NB4 (cell line): ENCODE measurements at places on chromosomes 1 and 21.

DNA sequence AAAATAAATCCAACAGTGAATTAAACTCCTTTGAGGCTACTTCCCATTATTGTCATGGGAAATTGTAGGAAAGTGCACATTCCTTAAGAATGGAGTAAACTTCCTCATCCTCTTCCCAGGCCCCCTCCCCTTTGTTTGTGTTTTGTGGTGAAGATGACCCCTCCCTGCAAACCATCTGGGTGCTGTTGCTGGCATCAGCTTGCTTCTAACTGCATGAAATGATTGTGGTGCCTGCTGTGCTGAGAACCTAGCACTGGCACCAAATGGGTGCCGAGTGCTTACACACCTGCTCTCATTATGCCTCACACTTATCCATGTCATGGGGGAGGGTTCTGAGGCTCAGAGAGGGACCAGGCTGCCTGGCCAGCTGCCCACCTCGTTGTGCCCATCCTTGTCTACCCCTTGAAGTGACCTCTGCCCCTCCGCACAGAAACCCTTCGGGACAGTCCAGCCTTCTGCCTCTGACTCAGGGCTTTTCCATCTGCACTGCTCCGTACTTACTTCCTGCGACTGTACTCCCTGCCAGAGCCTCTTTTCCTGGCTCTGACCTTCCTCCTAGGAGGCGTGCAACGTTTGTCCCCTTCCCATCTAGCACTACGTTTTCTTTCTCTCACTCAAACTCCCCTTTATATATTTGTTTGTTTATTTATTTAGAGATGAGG, 30.6 kb downstream of the CAPN2 start:
- no peak for DNase-seq

DNA sequence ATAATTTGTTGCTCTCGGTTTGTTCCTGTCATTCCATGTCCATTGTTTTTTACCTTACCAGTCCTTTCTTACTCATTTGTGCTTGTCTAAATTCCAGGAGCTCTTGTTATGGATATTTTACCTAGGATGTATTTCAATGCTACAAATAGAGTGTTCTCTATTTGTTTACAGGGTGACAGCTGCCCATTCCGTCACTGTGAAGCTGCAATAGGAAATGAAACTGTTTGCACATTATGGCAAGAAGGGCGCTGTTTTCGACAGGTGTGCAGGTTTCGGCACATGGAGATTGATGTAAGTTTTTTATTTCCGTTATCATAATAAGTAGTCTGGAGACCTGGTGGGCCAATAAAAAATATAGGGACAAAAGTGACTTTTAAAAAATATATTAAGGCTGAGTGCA, 23.0 kb downstream of the ZBED6 start:
- DNase-seq, result no peak

GRCh38 chr1:197850918-197851317, 51.5 kb upstream of the C1orf53 start:
- no peak for DNase-seq

DNA sequence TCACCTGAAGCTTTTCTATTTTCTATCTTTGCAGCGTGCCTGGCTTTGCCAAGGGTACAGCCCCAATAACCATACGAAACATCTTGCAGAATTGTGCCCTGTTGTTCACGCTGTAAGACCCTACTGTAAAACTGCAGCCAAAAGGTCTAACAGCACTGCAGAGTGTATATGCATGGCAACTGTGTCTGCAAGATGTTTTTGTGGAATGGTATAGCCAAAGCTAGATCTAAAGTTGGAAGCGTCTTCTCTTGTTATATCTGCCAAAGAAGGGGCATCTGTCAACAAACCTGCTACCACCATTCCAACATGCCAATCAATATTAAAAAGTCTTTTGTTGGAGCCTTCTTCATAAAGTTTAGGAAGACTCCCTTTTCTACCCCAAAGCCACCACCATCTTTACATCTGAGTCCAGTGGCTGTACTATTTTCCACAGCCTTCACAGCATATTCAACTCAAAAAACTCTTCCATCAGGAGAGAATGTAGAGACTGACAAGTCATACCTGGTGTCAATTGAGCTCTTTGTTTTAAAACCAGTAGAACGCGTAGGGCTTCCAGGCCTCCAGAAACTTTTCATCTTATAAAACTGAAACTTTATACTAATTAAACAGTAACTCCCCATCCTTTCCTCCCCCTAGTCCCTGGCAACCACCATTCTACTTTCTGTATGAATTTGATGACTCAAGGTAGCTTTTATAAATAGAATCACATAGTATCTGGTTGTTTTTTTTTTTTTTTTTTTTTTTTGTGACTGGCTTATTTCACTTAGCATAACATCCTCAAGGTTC, 40.0 kb downstream of the ZSCAN20 start:
- no peak for DNase-seq

GRCh38 chr1:244917073-244917670, 52.8 kb upstream of the HNRNPU start:
- DNase-seq, result no peak

- no peak for DNase-seq
These were observed 704.5 kb upstream of the ADGRL4 start for GRCh38 chr1:79711001-79711431.

- DNase-seq, result no peak
These were observed 645.2 kb downstream of the LMO4 start for GRCh38 chr1:87973896-87974295.

DNA sequence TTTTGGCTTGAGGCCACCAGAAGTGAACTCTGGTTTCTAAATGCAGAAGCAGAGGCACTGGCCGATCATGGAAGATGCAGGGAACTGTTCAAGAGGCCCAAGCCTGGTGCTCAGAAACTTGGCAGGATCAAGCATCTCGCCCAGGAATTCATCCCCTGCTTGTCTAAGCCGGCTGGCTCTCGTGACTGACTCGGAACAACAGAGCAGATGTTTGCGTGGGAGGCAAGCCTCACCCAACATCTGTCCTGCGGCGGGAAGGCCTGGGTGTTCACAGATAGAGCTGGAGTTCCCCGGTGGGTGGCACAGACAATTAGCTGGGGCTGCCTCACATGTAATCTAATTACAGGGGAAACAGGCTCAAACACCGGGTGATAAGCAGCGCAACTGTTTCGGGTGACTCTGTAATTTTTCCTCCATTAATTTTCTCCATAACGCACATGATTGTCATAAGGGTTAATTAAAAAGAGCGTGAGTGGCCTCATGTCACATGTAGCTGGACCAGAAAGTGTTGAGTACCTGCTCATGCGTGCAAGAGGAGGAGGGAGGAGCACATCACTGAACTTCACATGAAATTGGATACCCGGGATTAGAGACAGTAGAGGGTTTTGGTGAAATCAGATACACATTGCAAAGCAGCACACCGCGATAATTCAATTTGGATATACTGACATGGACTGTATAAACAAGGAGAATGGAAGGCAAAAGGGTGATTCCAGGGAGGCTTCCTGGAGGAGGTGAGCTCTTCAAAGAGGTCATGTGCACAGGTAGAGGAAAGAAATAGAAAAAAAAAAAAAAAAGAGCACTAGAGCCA, 180.0 kb downstream of the ETS2 start:
- peak; percentile 89 for DNase-seq

DNA sequence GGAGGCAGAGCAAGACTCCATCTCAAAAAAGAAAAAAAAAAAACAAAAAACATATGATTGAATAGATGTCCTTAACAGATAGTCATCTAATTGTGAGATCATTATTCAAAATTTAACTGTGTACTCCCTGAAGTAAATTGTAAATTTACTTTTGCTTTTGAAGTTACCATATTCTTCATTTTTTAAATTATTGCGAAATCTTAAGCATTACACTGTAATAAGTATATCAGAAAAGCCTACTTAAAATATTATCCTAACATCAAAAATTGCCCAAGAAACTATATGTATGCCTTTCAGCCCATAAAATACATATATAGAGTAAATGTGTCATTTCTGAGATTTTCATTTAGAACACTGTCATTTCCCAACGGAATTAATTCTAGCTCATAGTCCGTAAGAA, 91.9 kb downstream of the AK5 start:
- DNase-seq, result no peak

DNA sequence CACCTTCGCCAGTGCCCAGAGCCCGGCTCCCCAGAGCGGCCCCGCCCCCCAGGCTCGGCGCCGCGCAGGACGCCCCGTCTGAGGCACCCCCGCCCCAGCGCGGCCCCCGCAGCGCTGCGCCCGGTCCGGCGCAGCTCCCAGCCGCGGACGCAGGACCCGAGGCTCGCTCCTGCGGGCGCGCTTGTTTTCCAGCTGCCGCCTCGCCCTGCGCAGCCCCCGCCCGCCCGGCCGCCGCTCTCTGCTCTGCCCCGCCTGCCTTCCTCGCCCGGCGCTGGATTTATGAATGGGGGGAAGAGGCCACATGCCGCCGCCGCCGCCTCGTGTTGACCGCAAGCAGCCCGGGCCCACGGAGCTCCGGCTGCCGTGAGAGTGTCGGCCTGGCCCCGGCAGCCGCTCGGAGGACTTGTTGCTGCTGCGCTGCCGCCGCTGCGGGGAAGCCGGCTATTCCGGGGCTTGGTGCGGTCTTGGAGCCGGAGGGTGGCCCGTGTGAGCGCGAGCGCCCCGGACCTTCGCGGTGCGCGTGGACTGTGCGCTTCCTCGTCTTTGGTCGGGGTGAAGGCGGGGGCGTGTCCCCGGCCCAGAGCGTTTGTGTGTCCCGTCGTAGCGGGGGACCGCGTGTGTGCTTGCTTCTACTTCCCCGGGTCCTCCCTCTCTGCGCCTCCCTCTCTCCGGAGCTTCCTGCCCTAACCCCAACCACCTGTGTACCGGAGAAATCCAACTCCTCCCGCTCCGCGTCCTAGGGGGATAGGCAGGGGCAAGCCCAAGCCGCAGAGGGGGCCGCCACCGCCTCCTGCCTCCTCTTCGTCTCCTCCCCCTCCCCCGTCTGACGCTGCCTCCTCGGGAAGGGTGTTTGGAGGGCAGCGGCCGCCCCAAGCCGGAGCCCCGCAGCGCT, 736 bp downstream of the KCNC4 start:
- DNase-seq, result peak; percentile 72

- no peak for DNase-seq
These were observed 80.0 kb upstream of the BACH1 start for GRCh38 chr21:29218749-29219148.

DNA sequence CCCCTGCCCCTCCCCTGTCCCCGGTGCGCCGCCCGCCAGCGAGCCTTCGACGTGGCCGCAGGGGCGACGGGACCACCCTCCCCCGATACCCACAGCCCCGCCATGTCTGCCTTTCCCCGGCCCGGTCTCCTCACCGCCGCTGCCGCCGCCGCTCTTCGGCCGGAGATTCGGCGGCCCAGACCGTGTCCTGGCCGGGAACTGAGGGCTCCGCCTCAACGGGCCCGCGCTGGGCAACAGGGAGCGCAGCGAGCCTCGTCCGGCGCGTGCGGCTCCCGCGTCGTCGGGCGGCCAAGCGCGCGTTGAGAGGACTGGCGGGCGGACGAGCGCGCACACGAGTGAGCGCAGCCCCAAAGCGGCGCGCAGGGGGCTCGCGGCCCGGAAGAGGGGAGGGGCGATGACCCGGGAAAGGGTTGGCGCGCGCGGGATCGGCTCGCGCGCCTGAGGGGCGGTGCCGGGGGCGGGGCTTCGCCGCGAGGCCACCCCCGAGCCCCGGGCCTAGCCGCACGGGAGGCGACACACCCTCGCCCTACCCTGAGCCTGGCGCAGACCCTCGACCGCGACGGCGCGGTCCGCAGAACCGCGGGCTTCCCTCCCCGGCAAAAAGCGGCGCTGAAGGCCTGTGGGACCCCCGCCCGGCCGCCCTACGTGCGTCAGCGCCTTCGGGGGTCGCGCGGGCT, at the start of gene BTG3:
Gene BTG3, minus strand, starts transcription at position 337 of the 677 bp plus-strand sequence. CDS start 3,757 bp downstream, outside the sequence.
- peak; percentile 59 for DNase-seq

- peak; percentile 37 for DNase-seq
These were observed 9.2 kb downstream of the SLC2A1 start for GRCh38 chr1:42949312-42950115.

GRCh38 chr1:31782421-31783410, 18.6 kb upstream of the ADGRB2 start:
- DNase-seq, result no peak

DNA sequence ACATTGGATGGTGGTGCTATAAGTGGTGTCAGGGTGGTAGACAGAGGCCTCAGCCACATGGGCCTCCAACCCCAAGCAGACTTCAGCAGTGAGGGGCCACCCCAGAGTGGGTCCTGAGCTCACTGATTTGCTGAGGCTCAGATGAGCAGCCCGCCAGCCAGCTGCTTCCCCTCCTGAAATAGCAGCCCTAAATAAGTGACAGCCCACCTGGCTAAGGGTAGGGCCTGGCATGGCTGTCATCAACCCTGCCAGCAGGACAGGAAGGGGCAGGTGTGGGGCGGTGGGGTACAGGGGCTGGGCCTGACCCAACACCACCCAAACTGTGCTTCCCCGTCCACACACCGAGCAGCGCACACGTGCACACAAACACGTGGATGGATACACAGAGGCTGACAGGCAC, 79.3 kb downstream of the GRIK3 start:
- no peak for DNase-seq

GRCh38 chr1:97901017-97901658, 19.7 kb downstream of the DPYD start:
- peak; percentile 57 for DNase-seq

- peak; percentile 81 for DNase-seq
These were observed at the start of gene GPR157 for GRCh38 chr1:9128520-9129265. Gene GPR157 (minus strand): TSS chr1:9129102. CDS start chr1:9129027, 75 bp downstream.

- no peak for DNase-seq
These were observed 6.3 kb upstream of the TTLL10 start for GRCh38 chr1:1167398-1167821.

- DNase-seq, result no peak
These were observed 96.5 kb downstream of the DAB1 start for GRCh38 chr1:57327336-57327735.

- DNase-seq, result no peak
These were observed 47.1 kb downstream of the LBR start for GRCh38 chr1:225380691-225381090.

- DNase-seq, result no peak
These were observed 19.7 kb upstream of the TBX15 start for GRCh38 chr1:119007670-119008482.

- no peak for DNase-seq
These were observed 118.3 kb downstream of the TM2D1 start for GRCh38 chr1:61606448-61607312.

DNA sequence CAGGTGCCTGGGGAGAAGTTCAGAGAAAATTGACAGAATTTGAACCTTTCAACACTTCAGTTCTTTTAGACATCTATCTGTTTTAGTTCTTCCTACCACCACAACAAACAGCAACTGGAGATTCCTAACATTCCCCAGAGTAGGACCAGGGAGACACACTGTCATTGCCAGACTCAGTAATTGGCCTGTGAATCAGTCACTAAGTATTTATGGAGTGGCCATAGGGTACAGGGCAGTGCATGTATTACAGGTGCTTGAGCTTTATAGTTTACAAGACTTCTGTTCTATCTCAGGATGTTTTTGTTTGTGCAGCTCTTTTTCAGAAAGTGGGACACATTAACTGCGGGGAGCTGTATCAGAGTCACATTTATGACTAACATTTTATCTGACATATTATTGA, 1.7 kb downstream of the CDC14A start:
- DNase-seq, result no peak

- peak; percentile 12 for DNase-seq
These were observed 858 bp upstream of the SUSD4 start for GRCh38 chr1:223364685-223365382.

DNA sequence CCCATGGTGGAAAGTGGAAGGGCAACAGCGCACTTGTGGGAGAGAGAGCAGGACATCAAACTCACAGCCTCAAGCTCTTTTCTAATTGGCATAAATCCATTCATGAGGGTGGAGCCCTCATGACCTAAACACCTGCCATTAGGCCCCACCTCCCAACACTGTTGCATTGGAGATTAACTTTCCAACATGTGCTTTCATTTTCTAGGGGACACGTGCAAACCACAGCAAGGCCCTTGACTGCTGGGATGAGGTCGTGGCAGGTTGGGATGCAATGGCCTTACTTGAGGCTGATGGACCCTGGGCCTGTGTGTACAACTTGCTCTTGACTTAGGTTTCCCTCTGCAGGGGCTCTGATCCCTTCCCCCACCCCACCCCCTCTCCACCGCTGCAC, 35.9 kb upstream of the NEK2 start:
- DNase-seq, result peak; percentile 45
